ENCODE measurements at places on chromosomes 2 and 18.

DNA sequence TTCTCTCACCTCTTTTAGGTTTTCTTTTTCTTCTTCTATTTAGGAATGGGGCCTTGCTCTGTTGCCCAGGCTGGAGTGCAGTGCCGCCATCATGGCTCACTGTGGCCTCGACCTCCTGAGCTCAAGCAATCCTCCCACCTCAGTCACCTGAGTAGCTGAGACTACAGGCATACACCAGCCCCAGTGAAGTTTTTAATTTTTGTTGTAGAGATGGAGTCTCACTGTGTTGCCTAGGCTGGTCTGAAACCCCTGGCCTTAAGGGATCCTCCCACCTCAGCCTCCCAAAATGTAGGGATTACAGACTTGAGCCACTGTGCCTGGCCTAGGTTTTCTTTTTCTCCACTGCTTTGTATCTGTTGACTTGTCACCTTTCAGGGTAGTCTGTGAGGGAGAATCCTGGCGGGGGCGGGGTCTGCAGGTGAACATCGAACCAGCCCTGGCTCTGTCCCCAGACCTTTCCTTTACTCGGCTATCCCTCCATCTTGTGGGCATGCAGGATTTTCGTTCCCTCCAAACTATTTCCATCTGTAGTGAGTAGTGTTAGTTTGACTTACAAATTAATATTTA lies 21.7 kb downstream of the NCK2 start:
- DNase-seq: no peak

DNA sequence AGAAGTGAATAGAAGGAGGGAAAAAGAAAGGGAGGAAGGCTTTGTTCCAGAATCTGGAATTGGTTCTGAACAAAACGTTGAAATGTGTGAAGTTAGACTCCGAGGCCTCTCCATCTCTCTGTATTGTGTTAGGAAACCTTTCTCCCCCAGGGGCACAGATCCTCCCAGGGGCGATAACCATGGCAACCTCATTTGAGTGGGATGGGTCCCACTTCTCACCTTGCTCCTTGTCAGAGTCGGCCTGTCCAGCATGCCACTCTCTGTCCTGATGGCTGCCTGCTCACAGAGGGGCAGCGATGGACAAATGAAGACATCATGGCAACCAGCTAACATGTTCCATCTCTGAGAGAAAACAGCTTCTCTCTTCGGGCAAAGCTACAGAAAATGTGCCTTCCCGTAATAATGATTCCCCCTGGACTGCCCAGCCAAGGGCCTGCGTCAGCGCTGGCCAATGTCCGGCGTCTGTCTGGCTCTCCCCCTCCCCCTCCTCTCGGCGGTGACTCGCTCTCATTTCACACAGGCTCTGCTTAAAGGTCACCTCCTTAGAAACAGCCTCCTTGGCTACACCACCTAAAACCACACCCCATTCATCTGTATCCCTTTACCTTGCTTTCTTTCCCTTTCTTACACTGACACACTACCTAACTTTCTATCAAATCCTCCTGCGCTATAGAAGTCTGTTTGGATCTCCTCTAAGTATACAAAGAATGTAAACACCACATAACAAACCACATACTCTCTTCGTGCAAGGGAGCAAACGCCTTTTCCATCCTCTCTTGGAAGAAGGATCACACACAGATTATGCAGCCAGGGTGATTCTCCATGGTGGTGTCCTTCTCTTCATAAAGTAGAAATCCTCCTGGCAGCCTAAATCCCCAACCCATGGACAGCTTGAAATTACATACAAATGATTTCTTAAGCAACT lies 32.1 kb upstream of the TTC39C start:
- DNase-seq: no peak

DNA sequence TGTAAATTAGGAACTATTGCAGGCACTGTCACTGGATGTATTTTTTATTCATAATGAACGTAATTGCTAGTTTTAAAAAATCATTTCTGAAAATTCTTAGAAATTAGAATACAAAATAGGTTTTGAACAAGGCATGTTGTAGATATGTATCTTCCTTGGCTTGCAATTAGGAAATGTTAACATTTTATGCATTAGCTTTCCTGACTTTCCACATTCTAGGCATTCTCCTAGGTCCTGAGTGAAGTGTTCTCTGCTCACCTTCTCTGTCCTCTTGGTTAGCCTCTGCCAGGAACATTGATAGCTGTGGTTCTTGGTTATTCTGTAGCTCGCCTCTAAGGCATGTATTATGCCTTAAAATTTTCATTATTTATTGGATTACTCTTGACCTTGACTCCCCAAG lies 130.3 kb downstream of the FHOD3 start:
- DNase-seq: no peak

- DNase-seq: no peak
Observed at GRCh38 chr18:67243799-67244587, 272.5 kb downstream of the DSEL start.

DNA sequence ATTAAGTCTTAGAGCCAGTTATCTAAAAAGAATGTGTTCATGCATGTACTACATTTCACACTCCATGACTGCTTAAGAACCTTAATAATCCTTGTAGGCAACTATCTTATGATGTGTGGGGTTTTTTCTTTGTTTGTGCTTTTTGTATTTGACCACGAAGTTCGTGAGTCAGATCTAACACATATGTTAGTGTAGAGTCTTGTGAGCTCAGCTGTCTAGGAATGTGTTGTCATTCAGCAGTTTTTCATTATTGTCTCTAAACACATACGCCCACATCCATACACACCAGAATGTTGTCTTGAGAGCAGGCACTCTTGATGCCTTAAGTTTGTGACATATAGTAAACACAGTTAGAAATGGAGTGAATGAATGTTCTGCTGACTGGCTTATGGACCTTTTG lies 38.4 kb downstream of the CAB39 start:
- DNase-seq: peak; percentile 16

DNA sequence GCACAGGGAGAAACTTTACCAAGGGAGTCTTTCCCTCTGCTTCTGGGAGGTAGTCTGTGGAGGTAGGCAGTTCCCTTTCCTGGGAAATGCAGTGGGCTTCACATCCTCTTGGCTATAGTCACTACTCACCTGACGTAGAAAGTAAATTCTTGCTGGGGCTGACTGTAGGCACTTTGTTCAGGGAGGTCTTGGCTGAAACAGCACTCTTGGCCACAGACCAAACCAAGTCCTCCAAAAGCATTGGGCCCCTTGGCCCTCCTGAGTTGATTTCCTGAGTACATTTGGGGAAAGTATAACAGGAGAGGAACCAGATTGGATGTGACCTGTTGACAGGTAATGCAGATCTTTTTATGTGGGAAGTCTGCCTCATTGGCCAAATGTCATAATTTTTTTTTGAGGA lies 108.9 kb downstream of the MGAT5 start:
- DNase-seq: no peak

- no peak for DNase-seq
Observed at GRCh38 chr2:59538398-59538911, 1015.0 kb downstream of the BCL11A start.

DNA sequence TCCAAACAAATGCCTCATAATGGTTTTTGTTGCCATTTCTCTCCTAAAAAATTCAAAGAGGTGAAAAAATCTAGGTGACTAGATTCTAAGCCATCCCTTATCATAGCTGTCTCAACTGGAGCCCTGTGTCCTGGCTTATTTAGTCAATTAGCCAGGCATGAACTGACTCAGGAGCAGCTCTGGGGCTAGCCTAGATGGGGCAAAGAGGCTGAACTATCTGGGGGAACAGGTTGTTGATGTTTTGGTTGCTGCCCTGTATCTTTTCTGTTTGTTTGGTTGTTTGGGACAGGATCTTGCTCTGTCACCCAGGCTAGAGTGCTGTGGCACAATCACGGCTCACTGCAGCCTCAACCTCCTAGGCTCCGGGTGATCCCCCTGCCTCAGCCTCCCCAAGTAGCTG lies 14.7 kb downstream of the GEMIN6 start:
- no peak for DNase-seq

- peak; percentile 91 for DNase-seq
Observed at GRCh38 chr2:234880551-234881211, 71.1 kb upstream of the SH3BP4 start.

DNA sequence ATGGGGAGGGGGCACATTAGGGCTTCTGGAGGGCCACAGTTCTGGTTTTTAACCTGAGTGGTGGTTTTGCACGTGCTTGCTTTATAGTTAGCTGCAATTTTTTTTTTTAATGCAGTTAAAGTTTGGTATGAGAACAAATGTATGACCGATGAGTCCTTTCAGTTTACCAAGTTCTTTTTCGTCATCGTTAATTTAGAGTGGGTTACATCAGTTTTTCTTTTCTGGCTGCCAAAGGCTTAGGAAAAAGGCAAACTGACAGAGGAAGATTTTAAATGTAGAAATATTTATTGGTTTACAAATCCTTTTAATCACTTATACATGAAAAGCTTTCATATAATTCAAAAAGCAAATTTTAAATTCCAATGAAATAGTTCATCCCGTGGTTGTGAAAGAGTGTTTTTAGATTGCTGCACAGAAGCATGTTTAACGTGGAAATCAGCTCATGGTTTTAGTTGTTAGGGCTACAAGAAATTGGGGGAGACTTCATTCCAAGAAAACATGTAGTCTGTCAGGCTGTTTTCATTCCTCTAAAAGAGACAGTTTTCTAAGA lies 82.9 kb downstream of the MSH2 start:
- no peak for DNase-seq
